Dorsolateral prefrontal cortex (tissue), 122 donors: ENCODE measurements at places on chromosomes 3 and 15. TPM values are rescaled to one million over a fixed set of nuclear protein-coding genes. Genes with fewer than 3 reads are reported as not detected.

Gene THPO
- total RNA-seq = 4.8 TPM

Gene HGD
- 0.83 TPM for total RNA-seq

Gene LINGO1
- total RNA-seq = 119 TPM

Gene WDR76
- total RNA-seq = 6.0 TPM

Gene C3orf20
- total RNA-seq = 0.49 TPM

Gene CHDH
- 18.8 TPM for total RNA-seq
